ENCODE measurements at places on chromosomes 5 and 9.

DNA sequence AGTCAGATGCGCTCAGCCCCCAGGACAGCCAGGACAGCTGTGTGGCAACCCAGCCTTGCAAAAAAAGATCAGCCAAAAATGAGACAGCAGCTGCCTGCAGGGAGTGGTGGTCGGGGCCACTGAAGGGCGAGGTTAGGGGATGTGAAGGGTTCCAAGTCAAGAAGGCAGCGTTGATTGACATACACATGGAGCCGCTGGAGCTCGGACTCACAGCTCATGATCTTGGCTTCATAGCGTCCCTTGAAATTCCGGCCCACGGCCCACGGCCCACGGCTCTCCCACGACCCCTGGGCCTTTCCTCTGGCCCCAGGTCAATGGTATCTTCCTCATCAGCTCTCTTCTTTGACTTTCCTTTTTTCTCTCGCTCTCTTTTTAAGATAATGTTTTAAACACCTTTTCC lies 390.0 kb upstream of the IRX4 start:
- DNase-seq = no peak

GRCh38 chr5:55411876-55412275 lies 104.1 kb downstream of the MTREX start:
- DNase-seq = no peak

GRCh38 chr9:129491487-129491855 lies 129.4 kb downstream of the C9orf50 start:
- DNase-seq = peak; percentile 84

- DNase-seq = no peak
Observed at GRCh38 chr5:103019804-103020203, 100.1 kb downstream of the GIN1 start.

DNA sequence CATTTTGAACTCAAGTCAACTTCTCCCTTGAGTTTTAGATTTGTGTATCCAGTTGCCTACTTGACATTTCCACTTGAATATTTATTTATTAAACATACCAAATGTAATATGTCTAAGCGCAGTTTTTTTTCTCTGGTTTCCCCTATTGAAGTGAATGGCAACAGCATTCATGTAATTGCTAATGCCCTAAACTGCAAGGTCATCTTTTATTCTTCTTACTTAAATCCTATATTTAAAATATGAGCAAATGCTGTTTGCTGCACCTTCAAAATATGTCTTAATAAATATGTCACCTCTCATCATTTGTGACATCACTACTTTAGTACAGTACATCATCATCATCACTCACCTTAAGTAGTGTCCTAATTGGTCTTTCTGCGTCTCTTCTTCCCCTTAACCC lies 22.4 kb downstream of the SMAD5 start:
- no peak for DNase-seq

DNA sequence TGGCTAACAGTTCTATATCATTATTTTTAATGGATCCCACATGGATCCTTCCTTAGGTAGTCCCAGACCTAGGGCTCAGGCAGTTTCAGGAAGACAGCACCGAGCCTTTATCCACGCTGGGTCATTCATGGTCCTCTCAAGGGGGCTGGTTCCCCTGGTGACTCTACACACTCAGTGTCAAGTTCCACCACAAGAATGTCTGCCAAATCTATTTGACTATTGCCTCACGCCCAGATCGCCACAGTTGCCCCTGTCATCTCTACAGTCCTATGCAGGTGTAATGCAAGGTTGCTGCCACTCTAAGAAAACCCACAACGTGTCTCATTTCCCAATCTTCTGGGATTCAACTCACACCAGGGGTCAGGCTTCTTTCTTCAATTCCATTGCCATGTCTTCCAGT lies 8.0 kb upstream of the ZNF366 start:
- DNase-seq = no peak

DNA sequence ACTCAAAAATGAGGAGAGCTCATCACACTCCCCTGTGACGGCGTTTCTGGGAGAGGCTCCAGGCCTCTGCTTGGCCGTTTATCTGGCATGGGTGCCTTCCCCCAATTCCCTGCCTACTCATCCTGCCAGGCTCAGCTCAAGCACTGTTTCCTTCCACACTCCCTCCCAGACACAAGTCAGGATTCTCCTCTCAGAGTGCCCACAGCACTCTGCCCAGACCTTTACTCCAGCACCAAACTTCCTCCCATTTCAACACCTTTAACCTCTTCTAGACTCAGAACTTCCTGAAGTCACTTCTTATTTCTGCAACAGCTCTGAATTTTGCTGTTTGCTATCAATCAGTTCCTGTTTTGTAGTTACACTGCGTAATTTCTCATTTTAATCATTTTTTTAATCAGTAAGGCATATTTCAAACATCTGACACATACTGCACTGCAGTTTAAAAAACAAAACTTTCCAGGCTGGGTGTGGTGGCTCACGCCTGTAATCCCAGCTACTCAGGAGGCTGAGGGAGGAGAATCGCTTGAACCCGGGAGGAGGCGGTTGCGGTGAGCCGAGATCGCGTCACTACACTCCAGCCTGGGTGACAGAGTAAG lies 16.0 kb downstream of the TRMO start:
- DNase-seq = peak; percentile 85

DNA sequence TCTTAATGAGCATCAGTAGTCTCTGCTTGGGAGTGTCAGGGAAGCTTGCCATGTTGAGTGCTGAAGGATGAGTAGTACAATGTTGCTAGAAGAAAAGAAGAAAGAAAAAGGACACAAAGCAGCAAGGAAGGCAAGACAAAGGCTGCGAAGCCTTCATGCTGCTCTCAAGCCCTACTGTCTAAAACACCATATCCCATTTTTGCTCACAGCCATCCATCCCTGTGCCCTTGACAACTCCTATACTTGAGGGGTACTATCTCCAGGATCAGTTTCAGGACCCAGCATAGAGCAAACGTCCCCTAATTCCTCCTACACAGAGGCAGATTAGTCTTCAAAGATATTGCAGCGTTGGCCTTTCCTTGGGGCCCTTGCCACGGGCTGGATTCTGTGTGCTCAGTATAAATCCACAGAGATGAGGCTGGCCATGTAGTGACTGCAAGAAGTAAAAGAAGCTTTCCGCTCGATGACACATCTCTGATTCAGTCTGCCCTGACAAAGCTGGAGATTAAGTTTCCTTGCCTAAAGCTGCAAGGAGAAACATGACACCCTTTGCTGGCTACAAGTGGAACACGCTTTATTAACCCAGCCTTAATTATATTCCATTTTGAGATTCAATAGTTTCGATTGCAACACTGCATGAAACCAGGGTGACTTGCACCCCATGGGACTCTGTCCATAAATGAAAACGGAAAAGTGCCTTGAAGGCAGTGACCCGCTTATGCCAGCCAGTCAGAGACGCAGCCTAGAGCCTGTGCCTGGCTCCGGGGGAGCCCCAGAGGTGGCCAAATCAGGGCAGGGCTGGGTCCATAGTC lies 304.6 kb downstream of the ACTL7B start:
- DNase-seq = no peak

- DNase-seq = no peak
Observed at GRCh38 chr5:11322133-11322532, 561.1 kb upstream of the DAP start.

DNA sequence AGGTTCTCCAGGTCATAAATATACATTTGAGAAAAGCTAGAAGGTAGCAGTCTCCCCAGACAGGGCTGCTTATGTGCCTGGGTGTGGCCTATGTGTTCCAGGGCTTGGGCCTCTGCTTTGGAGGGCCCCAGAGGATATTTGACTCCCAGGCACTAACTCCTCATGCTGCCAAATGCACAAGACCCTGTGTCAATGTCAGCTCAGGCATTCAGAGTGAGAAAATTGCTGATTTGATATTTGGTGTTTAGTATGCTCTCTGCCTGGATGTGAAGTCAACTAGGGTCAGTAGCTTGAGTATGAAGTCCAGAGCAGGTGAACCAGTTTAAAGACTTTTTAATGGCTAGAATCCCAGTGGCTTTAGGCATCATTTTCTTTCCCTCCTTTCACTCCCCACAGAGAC lies 57.5 kb upstream of the IL7R start:
- DNase-seq = no peak

DNA sequence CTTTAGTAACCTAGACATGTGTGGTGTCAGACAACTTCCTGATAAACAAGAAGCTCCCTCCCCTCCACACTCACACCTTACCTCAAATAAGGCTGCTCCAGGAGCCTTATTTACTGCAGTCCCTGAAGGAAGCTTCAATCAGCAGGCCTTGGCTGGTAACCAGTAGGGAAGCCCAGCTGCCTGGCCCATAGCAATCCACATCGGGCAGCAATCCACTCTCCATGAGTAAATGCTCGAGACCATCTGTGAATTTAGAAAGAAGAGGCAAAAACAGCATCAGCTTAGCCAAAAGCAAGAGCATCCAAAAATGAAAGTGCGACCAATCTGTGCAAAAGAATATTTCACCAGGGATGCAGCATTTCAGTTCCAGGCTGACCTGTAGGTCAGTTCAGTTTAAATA lies 213.3 kb upstream of the TUSC1 start:
- DNase-seq = no peak

DNA sequence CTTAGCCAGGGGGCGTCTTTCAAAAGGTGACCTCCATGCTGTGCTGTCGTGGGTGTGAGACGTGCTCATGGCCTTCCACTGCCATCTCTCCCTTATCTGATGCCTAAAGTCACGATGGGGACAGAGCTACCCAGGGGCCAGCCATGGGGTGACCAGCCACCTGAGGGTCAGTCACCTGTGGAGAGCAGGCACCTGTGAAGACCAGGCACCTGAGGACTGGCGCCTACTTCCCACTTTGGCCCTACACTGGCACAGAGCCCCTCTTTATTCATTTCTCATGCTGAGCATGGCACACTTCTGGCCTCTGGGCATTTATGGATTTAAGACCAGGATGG lies 6.4 kb upstream of the EXOC3 start:
- DNase-seq = no peak

DNA sequence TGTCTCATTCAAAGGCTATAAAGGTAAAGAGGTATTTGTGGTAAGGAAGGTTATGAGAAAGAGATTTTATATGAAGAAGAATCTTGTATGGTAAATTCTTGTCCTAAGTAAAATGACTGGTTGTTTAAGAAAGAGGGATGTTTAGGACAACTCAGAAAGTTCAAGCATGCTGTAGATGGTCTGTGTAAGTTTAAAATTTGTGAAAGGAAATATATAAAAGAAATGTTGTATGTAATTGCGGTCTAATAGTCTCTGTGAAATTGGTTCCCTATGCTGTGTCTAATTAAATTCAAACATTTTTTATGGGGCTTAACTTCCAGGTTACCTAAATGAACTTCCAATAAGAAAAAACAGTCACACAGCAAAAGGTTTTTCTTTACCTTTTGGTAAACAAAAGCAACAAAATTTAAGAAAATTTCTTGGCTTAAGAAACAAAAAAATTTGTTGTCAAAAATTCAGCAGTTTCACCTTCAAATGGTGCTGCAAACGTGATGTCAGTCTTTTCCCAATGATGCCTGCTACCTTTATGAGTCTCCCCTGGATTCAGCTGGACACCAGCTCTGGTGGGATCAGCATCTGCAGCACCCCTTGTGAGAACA lies 83.0 kb upstream of the FCN1 start:
- no peak for DNase-seq

DNA sequence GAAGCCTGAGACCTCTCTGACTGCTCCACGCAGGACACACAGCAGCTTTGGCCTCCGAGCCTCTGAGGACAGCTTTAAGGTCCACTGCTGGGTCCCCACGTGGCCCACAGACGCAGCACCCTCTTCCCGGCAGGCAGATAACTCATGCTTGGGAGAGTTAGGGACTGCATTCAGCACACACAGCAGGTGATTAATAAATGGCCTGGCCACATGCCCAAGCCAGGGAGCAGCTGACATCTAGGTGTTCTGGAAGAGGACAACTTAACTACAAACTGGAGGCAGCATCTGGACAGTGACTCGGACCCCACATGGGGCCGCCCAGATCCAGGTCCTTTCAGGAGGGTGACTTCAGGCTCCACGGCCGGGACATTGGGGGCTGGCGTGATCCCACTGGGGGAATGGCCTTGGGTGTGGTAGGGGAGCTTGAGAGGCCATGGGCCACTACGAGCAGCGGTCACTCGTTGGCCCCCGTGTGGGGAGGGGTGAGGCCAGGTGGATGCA lies 11.3 kb downstream of the NINJ1 start:
- peak; percentile 15 for DNase-seq

DNA sequence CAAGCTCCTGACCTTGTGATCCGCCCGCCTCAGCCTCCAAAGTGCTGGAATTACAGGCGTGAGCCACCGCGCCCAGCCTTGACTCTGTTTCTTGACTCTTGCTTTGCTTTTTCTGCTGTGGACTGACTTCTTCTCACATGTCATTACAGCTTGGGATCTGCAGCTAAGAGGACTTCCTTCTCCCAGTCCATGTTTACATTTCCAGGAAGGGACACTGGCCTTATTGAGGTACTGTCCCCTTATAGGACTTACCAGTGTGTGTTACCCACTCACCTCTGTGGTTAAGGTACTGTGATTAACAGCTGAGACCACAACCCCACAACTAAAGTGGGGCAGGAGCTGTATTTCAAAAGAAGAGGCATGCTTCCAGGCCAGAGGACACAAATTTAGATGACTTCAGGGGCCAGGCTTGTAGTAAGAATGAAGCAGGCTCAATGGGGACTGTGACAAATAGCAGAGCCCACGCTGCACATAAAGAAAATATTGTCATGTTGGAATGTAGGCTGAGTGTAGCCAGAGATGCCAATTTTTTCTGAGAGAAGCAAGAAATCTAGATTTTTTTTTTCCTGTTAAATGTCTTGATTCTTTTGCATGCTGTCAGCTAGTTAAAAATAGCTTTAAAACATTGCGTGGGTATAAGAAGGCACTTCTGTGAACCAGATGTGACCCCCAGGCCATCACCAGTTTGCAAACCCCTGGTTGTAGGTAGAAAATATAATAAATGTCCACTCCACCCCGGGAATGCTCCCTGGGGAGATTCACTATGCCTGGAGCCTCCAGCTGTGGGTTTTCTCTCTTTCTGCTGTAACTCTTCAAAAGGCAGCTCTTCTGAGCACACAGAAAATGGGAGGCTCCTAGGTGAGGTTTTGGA lies 75.0 kb downstream of the PTPDC1 start:
- no peak for DNase-seq

GRCh38 chr5:95783661-95784060 lies 38.9 kb downstream of the GLRX start:
- no peak for DNase-seq

GRCh38 chr9:136047775-136048559 lies 47.1 kb downstream of the NACC2 start:
- DNase-seq = no peak

DNA sequence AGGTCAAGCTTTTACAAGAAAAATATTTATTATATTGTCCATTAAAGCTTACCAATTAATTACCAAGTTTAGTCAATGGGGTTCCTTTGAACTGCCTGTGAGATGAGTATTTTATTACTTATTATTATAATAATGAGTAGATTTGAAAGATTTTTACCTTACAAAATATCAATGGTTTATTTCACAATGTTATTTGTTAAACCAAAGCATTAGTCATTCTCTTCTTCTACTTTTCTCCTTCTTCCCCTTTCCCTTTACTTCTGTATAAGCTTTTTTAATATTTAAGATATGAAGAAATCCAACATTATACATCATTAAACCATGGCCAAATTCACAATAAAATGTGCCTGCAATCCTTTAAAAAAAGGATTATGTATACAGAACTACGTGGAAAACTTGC lies 369.5 kb downstream of the ARL15 start:
- no peak for DNase-seq

- no peak for DNase-seq
Observed at GRCh38 chr5:124527220-124527991, 219.0 kb downstream of the ZNF608 start.

- no peak for DNase-seq
Observed at GRCh38 chr5:133569347-133569746, 43.0 kb downstream of the FSTL4 start.

- DNase-seq = no peak
Observed at GRCh38 chr5:114953565-114953964, 216.1 kb downstream of the TRIM36 start.

All from Right ventricle myocardium inferior (tissue), 1 donor.